Activated T-helper 1 cell treated with anti-CD3 and anti-CD28 coated beads, Interleukin-2, amount 50 U/mL, for 16 hours (primary cell): ENCODE measurements at places on chromosomes 5 and 9.

GRCh38 chr5:37837414-37838032, 2.3 kb downstream of the GDNF start:
- peak; percentile 5 for DNase-seq

- DNase-seq: no peak
Observed at GRCh38 chr5:89755024-89755423, 654.5 kb downstream of the CETN3 start.

- DNase-seq: no peak
Observed at GRCh38 chr9:126377536-126377935, 50.9 kb downstream of the MVB12B start.

- no peak for DNase-seq
Observed at GRCh38 chr9:76882686-76883085, 23.2 kb downstream of the PRUNE2 start.

DNA sequence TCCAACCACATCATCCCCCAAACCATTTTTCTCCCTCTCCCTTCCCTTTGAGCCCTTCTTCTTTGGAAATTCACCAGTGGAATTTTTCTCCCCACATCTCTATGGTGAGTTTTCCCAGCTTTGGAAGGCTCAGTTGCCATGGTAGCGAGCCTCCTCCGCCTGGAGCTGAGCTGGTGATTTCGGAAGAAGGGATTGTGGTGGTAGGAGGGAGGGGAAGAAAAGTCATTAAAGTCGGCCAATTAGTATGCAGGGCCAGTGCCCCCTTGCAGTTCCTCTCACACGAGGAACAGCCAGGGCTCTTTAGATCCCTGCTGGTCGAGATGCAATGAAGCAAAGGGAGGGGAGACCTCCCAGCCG, 322.0 kb downstream of the NTRK2 start:
- no peak for DNase-seq

GRCh38 chr5:119412279-119413227, 39.7 kb upstream of the HSD17B4 start:
- no peak for DNase-seq

GRCh38 chr5:96893342-96893741, 17.0 kb downstream of the ERAP2 start:
- DNase-seq: no peak

DNA sequence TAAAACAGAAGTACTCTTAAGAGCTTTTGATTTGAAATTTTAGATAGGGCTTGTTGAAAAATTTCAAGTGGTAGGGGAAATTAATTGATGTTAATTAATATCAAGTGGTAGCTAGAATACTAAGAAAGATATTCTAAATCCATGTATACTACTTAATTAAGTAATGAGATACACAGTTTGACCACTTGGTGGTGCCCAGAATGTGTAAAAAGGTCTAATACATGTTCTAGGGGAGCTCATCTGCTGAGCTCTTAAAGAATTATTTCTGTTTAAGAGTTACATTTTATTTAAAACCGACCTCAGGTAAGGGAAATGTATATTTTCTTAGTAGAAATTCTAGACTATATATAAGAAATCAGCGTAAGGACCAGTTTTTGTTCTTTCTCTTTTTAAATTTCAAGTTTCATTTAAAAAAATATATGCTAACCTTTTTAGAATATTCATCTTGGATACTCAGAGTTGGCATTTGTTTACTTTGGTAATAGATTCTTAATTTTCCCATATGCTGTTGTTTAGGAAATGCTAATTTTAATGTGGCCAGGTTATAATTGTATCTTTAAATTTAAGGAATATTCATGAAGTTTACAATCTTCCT, 61.5 kb downstream of the LNPEP start:
- no peak for DNase-seq

DNA sequence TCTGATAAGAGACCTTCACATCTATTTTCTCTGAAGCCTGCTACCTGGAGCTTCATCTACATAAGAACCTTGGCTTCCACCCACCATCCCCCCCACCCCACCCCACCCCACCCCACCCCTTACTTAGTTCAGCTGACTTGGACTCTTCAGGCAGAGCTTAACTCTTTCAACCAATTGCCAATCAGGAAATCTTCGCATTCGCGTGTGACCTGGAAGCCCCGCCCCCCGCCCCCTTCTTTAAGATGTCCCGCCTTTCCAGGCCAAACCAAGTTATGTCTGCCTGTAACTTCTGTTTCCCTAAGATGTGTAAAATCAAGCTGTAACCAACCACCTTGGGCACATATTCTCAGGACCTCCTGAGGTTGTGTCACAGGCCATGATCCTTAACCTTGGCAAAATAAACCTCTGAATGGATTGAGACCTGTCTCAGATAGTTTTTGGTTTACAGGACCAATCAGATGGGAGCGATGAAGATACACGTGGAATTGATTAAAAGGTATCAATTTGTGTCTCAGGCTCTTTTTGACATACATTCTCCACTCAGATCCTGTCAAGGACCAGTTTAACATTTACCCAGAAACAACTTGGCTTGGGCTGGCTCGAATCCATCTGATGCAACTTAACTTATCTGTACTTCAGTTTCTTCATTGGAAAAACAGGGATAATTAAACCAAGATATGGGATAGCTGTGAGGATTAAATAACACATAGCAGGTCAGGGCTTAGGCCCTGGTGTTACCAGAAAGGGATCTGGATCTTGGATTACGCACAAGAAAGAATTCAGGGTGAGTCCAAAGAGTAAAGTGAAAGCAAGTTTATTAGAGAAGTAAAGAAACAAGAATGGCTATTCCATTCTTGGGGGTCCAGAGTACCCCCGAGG, 43.6 kb downstream of the GALNT12 start:
- no peak for DNase-seq

DNA sequence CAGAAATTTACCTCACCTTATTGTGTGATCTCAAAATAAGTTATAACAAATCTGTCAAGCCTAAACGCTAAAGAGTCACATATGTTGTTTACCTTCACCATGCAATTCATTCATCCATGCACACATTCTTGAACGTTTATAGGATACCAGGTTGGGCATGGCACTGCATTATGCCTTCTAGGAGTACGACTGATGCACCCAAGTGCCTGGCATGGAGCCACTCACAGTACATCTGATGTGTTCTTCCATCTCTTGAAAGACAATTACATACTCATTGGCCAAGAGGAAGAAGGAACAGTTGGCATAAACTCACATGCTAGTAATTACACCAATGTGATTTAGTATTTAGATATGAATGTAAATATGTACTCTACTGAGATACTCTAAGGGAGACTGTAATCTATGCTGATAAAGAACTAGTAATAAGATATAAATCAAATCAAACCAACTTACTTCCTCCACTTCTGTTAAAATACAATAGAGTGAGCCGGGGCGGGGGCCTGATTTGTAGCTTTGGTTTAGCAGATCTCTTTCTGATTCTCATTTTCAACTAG, 90.7 kb downstream of the LPAR1 start:
- no peak for DNase-seq
